Left lung (tissue), 14 donors: ENCODE measurements at places on chromosomes 2 and 18. TPM values are rescaled to one million over a fixed set of nuclear protein-coding genes. Genes with fewer than 3 reads are reported as not detected.

GRCh38 chr2:167640096-167640495 is 607.3 kb downstream of the STK39 start:
- DNase-seq = no peak

DNA sequence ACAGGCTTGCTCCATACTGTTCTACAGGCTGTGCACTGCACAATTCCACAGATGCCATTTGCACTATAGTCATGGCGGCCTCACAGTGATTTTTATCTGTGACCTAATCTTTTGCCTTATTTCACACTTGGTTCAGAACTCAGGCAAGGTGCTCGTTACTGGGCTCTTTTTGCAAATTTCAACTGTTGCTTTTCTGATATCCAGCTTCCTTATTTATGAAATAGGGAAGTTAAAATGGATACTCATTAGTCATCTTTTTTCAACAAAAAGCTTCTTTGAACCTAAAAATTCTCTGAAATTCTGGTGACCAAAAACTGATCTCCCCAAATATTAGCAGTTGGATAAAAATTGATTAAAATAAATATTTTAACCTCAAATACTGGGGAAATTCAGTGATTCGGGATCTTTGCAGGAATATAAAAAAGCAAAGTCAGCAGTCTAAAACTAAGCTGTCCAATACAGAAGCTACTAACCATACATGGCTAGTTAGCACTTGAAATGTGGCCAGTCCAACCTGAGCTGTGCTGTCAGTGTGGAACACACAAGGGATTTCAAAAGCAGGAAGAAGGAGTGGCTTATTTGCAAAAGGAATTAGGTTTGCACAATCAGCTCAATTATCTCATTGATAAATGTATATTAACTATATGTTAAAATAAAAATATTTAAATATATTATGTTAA is 134.4 kb downstream of the COL4A4 start:
- no peak for DNase-seq

DNA sequence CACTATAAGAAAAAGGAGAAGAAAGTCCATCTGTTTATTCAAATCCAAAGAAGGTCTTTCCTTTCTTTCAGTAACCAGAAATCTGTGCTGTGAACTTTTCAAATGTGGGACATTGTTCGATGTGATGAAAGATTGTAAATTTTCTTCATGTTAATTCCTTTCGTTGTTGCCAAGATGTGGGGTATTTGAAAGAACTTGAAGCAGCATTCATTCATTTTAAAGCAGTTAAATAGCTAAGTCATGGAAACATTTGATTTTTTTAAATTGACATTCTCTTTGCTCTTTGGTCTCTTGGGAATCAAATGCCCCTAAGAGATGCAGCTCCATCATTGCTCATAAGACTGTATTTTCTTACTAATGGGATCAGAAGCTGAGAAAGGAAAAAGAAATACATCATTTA is 93.7 kb upstream of the EHBP1 start:
- DNase-seq = no peak

DNA sequence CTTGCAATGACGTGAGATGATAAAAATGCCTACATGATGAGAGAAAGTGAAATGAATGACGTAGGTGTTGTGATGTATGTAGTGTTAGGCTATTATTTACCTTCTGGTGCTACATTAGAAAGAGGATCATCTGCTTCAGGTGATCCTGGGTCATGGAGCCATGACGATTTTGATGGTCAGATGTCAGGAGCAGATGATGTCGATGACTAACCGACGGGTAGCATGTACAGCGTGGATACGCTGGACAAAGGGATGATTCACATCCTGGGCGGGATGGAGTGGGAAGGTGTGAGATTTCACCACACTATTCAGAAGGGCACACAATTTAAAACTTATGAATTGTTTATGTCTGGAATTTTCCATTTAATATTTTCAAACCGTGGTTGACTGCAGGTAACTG is 43.5 kb upstream of the ACVR1C start:
- no peak for DNase-seq

DNA sequence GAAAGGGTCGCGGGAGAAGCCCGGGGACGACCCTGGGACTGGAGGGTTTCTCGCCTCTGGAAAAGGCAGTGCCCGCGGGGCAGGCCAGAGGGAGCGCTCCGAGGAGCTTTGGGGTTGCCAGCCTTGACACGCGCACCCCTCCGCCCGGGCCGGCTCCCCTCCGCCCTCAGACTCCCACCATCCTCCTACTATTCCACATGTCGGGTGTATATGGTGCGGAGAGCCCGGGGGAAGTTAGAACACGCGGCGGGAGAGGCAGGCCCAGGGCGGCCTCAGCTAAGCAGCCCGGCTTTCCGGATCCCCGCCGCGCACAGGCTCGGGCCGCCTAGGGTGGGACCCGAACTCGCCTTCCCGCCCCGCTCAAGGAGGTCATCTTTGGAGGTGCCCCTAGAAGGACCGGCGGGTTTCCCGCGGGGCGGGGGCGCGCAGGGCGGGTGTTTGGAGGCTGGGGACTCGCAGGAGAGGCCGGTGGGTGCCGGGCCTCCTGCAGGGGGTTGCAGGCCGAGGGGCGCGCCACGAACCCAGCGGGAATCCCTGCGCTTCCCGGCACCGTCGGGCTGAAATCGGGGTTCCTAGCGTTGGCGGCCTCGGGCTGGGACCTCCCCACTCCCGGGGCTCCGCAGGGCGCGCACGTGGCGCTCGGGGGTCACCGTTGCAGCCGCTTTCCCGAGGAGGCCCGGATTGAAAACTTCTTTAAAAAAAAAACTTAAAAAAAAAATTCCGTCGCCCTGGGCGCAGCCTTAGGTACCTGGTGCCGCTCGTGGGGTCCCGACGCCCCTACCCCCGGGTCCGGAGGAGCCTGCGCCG is 3.7 kb downstream of the NFATC1 start:
- DNase-seq = no peak

DNA sequence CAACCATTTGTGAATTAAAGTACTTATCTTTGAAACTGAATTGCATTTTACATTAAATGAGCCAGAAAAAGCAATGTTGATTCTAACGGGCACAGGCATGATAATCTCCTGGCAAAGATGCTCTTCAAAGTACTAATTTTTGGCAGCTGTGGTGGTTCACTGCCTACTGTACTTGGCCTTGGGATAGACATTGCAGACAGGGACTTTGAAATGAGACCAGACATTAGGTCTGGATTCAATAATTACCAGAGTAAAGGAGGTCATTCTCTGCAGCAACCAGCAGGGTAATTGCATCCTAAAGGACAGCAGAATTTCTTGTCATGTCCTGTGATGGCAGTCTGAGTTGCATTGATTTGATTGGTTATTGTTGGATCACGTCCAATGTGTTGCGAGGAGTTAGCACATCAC is 986.5 kb downstream of the TDRD15 start:
- DNase-seq = no peak

DNA sequence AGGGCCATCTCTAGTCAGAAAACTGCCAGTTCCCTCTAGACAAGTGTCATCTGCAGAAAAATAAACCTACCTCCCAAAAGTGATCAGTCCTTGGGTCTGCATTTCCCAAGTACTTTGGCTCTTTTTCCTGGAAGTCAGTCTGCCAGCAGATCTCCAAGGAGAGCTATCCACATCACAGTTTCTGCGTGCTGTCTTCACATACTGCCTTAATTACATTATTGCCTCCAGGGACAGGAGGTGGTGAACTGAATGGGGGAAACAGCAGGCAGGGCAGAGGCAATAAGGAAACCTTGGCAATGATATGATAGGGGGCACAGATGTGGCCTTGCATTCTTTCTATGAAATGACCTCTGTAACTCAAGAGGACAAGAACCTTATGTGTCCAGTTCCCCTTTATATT is 105.9 kb upstream of the SIX2 start:
- DNase-seq = no peak

DNA sequence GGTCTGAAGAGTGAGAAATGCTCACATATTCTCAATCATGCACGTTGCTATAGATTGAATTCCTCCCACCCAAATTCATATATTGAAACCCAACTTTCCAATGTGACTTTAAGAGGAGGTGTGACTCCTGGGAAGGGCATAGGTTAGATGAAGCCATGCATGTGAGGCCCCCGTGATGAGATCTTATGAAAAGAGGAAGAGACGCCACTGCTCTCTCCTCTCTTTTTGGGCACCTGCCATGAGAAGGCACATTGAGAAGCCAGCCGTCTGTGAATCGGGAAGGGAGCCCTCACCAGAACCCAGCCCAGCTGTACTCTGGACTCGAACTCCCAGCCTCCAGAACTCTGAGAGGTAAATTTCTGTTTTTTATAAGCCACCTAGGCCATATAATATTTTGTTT is 842.6 kb upstream of the SALL3 start:
- no peak for DNase-seq

GRCh38 chr2:174335988-174336500 is 1.3 kb downstream of the SP9 start:
- peak; percentile 32 for DNase-seq

DNA sequence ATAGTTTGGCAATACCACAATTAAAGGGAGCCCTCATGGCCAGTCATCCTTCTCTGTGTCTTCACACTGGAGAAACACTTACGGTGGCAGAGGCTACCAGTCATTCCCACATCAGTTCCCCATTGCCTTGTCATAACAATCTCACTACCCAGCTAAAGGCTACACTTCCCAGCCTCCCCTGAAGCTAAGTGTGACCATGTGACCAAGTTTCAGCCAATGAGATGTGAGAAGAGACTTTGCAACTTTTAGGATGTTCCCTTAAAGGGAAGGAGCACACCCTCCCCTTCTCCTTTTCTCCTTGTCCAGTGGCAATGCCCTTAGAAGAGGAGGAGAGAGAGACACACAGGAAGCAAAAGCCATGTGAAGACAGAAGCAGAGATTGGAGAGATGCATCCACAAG is 89.0 kb upstream of the RAB12 start:
- no peak for DNase-seq

- DNase-seq = peak; percentile 10
Observed at GRCh38 chr18:24446953-24447538, 13.4 kb upstream of the HRH4 start.

DNA sequence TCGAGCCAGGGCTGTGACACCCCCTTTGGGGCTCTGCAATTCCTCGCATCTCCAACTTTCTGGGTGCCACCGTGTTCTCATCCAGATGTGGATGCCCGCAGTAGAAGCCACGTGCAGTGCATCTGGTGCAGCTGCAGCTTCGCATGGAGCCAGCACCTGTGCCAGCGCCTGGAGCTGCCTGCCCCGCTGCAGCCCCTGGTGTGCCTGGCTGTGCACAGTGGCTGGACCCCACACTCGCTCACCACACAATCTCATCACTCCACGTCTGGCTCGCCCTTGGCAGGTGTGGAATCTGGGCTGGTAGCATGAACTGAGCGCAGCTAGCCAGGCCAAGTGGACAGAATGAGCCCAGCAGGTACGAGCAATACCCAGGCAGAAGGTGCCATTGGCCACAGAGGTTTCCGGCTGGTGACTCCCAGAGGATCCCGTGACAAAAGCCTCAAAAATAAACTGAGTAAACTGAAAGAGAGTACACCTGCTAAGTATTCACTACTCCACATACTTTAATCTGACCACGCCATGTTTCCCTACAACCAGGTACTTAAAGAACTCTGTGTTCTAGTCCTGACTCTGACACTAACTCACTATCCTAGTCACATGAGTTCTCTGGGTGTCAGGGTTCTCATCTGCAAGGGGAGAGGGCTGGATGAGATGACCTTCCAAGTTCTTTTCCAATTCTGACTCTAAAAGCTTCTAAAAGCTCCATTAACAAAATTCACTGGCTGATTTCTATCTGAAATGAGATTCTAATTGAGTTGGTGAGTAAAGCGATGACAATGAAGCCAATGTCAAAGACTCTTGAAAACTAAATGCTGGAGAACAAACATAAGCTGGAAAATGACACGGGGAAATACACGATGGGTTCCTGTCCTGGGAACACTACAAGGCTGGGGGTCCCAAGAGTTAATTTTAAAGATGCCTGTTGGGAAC is 37.1 kb downstream of the RNF152 start:
- no peak for DNase-seq

DNA sequence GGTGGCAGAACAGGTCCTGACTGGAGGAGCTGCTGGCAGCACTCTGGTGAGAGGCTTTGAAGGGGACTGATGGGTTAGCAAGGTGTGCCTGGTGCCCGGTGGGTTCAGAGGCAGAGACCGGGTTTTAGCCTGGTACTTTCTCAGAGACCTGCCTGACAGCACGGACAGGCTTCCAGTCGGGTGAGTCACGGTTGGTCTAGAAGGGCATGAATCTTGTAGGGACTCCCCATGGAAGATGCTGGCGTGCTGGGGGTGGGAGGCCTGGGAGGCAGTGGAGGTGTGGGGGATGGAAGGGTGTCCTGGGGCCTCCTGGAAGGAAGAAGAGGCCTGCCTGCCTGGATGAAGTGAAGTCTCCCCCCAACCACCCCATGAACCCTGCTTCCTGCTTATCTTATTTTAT is 52.6 kb downstream of the ACKR3 start:
- no peak for DNase-seq

Gene PRKAG3
- total RNA-seq = not detected

Gene HS6ST1
- 38.0 TPM for total RNA-seq

Gene REG1B
- not detected for total RNA-seq

Gene DLX1
- not detected for total RNA-seq

Gene ANKRD30BL
- total RNA-seq = not detected

Gene SERPINB13
- not detected for total RNA-seq

Gene SRBD1
- 13.4 TPM for total RNA-seq

Gene SLC38A11
- 0.29 TPM for total RNA-seq

Gene ACP1
- 80.6 TPM for total RNA-seq

Gene CROCC2
- 2.3 TPM for total RNA-seq

Gene EVA1A
- total RNA-seq = 54.7 TPM

Gene ORMDL1
- total RNA-seq = 56.8 TPM

Gene TEX44
- not detected for total RNA-seq
